ENCODE measurements at places on chromosomes 6 and 20.

GRCh38 chr6:138692058-138692977, 81.3 kb upstream of the CCDC28A start:
- peak; percentile 86 for DNase-seq

DNA sequence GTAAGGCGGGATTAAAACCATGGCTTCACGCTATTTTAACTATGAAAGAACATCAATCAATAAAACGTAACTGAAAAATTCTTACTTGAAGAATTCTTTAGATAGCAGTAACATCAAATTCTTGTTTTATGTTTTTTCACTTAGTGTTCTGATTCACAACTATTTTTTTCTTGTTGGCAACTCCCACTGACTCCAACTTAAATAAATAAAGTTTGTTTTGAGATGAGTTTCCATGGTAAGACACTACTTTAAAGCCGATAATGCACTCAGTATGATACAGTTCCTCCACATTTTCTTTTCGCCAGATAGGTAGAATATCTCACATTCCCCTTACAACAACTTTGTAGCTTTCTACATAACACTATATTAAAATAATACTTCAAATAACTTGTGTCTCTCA, 33.1 kb upstream of the CNKSR3 start:
- no peak for DNase-seq

DNA sequence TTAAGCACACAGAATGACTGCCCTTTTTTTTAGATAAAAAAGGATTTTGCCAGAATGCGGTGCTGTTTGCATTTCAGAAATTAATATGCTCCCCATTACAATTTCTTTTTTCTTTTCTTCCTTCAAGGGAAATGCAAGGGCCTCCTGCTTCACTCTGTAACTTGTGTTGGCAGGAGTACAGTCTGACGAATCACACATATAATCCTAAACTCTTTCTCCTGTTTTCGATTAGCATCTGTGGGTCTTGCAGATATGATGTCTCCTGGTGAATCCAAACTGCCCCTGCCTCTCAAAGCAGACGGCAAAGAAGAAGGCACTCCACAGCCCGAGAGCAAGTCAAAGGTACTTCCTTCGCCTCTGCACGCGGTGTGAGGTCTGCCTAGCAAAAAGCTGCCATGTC, 149.5 kb downstream of the TMEM242 start:
- DNase-seq = no peak

DNA sequence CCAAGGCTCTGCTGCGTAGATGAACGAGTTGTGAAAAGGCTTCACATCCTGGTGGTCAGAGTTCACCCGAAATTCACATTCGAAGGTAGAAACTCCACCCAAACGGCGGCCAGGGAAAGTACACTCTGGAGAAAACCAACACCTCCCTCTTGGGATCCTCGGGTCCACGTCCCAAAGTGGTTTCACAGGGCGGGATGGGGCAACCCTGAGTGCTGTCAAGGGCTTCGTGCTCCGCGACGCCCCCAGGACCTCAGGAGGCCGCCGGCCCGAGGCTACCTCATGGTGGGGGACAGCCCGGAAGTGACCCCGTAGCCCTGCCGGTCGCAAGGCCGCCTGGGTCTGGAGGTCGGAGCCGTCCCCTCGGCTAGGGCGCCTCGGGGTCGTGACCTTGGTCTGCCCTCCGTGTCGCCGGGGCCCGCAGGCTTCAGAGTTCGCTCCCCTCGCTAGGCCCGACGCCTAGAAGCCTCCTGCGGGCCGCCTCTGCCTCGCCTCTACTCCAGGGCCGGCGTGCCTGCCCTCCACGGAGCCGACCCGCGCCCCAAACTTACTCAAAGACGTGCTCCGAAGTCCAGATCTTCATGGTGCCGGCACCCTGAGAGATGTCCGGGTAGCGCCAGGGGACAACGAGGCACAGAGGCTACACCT, at the start of gene PRELID3B:
TSS of gene PRELID3B (minus strand) at position 636 of the 645 bp plus-strand sequence. CDS start at position 580, 56 bp downstream.
- no peak for DNase-seq

GRCh38 chr6:129709196-129709768, 695 bp downstream of the ARHGAP18 start:
- no peak for DNase-seq

- DNase-seq = no peak
Measured at GRCh38 chr6:136611746-136612145, 61.5 kb upstream of the MAP7 start.

DNA sequence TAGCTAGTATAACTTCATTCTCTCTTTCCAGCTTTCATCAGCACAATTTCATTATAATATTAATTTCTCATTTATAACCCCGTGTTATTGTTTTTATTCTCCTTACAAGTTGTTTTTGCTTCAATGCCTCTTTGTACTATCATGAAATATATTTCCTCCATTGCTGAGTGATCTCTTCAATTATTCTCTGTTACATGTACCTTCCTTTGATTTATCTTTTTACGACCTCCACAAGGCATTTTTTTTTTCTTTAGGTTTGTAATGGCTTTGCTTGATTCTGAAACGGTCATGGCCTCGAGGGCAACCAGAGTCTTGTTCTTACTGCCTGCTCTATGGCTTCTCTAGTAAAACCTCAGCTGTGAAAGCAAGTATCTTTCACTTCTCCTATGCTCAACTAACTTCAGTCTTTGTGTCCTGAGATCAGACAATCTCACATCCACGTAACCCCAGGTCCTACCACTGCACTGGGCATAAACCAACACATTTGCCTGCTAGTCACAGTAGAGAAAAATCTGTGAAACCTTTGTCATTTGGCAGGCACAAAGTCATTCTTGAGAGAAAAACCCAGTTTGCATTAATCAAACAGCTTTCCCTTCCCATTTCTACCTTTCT, 119.9 kb downstream of the UST start:
- no peak for DNase-seq

- no peak for DNase-seq
Measured at GRCh38 chr6:32865724-32866443, 11.9 kb downstream of the PSMB9 start.

- DNase-seq = no peak
Measured at GRCh38 chr6:130622142-130622541, 205.1 kb upstream of the SMLR1 start.

DNA sequence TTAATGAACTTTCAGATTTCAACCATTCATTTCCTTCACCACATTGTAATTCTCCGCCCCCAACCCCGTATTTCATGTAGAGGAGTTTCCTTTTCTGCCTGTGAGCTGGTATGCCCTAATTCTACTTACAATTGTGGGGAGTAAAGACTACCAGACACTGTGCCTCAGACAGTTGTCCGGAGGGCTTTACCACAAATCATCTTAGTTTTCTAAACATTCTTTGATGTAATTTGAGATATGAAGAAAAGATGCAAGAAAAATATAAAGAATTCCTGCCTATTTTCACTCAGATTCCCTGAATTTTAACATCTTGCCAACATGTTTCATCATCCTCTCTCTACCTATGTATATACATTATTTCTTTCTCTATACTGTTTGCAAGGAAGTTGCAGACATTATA, 28.3 kb upstream of the LOC128125822 start:
- no peak for DNase-seq

DNA sequence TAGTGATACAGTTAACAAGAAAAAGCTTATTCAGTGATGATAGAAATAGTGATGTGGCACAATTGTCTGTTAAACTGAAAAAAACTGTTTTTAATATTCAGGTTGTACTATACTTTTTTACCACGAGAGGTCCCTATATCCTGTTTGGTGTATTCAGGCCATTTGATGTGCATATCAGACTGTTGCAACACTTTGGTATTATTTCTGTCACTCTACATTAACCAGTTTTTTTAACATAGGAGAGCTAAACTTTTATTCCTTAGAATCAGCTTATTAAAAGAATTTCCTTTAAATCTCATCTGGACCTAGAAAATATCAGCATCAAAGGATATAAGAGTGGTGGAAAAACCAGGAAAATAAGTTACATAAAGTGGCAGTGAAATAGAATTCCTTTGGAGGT, 36.8 kb downstream of the TSPYL4 start:
- DNase-seq = no peak

- DNase-seq = no peak
Measured at GRCh38 chr6:169794317-169795055, 43.1 kb downstream of the ERMARD start.

DNA sequence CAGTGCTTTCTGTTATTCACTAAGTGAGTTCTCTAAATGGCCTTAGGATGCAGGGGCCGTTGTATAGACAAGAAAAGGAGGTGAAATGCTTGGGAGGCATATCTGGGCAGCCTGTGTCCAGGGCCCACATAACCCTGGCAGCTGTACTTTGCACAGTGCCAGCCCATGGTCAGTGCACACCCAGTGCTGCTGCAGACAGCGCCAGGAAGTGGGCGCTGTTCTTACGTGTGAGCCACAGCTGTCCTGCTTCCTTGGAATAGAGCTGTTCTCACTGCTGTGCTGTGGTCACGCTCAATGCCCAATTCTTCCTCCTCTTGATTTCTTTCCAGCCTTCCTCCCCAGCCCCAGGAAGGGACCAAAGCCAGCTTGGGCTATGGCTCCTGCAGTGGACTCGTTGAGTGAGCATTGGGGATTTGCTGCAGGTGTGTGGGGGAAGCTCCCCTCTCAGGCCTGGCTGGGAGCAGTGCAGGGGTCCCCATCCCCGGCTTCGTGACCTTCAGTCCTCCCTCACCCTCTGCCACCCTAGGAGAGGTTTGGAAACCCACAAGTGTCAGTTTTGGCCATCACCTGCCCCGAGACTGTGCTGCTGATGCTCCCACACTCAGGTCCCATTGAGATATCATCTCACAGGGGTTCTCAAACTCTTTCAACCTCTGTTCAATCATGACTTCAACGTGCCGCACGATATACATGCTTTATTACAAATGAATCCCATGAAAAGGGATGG, 246.8 kb upstream of the EXOC2 start:
- no peak for DNase-seq

DNA sequence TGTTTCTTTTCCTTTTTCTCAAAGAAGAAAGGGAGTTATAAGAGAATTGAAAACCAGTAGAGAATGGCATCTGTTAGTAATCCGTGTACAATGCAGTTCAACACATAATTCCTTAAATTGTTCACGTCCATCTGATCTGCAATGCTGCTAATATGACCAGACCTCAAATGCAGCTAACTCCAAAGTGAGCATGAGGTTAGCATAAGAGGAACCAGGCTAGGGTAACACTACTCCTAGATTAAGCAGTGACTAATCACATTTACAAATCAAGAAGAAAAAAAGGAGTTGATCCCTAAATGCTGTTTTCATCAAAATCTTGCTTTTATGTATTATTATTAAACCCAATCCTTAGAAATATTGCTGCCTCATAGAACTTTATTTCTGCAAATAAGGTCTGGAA, 432.7 kb upstream of the ARID1B start:
- no peak for DNase-seq

All from sciatic nerve (tissue), 2 donors.